ENCODE measurements at places on chromosomes 6 and 20. TPM values are rescaled to one million over a fixed set of nuclear protein-coding genes. Genes with fewer than 3 reads are reported as not detected.

Gene GNAS-AS1
- 0.64 TPM for polyA plus RNA-seq

Gene DZANK1
- 5.9 TPM for polyA plus RNA-seq

Gene LY6G6D
- not detected for polyA plus RNA-seq

Gene HNF4A
- polyA plus RNA-seq: 60.8 TPM

Gene GJA10
- polyA plus RNA-seq: 0.11 TPM

Gene TGM3
- polyA plus RNA-seq: 0.82 TPM

Gene CUL7
- polyA plus RNA-seq: 46.0 TPM
